ENCODE measurements at places on chromosomes 6 and 20. TPM values are rescaled to one million over a fixed set of nuclear protein-coding genes. Genes with fewer than 3 reads are reported as not detected.

TM9SF4 gene
- total RNA-seq = 42.9 TPM

COL12A1 gene
- total RNA-seq = not detected

NKX2-4 gene
- total RNA-seq = not detected

DNA sequence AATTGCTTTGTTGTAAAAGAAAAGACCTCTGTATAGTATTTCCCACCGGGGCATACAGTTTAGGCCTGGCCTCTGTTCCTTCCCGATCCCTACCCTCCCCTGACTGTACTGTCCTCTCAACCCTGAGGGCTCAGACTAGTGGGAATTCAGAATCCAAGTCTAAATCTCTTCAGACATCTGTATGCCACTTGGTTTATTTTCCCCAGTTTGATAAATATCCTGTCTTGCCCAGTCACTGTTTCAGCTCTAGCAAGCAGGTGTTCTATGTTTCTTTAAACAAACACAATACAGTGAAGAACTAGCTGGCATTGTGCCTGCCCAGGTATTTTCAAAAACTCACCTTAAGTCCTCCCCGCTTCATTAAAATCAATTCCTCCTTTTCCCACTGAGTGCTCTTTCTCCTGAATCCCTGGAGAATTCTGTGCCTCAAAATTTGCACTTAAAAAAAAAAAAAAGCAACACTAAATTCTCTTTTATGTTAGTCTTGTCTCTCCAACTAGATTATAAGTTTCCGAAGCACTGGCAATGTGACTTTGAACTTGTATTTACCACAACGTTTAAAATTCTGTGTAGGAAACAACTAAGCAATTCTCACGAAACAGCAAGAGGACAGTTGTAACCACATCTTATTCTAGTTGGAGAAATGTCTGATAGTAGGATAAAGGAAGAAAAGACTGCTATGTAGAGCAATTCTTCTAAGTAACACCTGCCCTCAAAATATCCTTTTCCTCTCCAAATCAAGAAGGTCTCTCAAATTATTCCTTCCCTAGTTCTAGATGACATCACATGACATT, 112.0 kb upstream of the CARMIL1 start:
- H3K27ac ChIP-seq = peak overlapping the region; percentile 93
- peak overlapping the region; percentile 84 for H3K4me3 ChIP-seq
- H3K4me1 ChIP-seq = peaks cover 68% of the 10 kb centered on the region
- peaks cover 4% of the 10 kb centered on the region for H3K36me3 ChIP-seq
- DNase-seq = no peak
- no peaks in the 10 kb centered on the region for H3K27me3 ChIP-seq

DNA sequence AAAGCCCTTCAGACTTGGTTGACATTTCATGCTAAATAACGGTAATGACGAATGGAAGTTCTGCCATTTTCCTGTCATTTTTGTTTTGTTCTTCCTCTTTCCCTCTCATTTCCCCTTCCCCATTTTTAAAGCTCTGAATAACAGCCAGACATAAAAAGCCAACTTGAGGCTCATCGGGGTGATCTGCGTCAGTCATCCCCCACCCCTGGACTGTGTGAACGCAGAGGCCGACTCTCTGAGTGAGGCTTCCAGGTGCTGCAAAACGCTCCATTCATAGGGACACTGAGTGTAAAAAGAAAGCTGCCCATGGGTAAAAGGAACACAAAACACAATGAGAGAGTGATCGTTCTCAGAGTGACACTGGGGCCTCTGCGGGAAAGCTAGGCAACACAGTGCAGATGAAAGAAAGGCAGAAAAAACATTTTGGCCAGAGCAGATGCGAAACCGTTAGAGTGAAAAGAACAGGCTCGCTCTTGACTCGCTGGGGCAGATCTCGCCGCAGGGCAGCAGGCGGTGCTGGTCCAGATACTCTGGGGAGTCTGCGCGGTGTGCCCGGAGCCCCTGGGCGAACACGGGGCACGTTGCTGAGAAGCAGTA, 684.8 kb downstream of the QKI start:
- peaks cover 2% of the 10 kb centered on the region for H3K36me3 ChIP-seq
- H3K27ac ChIP-seq = no peak overlapping the region
- H3K4me1 ChIP-seq = no peaks in the 10 kb centered on the region

- DNase-seq = no peak
- no peak overlapping the region for H3K27ac ChIP-seq
- H3K4me1 ChIP-seq = peaks cover 14% of the 10 kb centered on the region
- no peak overlapping the region for H3K4me3 ChIP-seq
These were observed 59.2 kb downstream of the SNRNP48 start for GRCh38 chr6:7649037-7649810.

- no peaks in the 10 kb centered on the region for H3K36me3 ChIP-seq
- H3K27ac ChIP-seq = no peak overlapping the region
- DNase-seq = no peak
- H3K4me1 ChIP-seq = no peaks in the 10 kb centered on the region
- H3K4me3 ChIP-seq = no peak overlapping the region
- H3K27me3 ChIP-seq = no peaks in the 10 kb centered on the region
These were observed 574.9 kb upstream of the CHD6 start for GRCh38 chr20:42193119-42193518.

DNA sequence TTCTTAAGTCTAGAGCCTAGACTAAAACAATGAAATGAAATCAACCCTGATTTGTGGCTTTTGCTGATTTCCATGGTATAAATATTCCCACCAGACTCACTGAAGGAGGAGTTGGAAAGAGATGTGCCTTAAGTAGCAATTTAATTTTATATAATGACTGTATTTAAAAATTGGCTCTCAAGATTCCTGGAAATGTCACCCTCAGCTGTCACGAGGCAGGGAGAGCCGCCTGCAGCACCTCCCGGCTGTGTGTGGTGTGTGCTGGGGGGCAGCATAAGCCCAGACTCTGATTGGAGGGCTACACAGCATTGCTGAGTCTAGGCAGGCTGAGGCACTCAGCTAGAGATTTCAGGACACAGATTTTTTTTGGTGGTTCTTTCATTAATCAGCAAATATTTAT, 40.6 kb upstream of the TMEM181 start:
- H3K4me1 ChIP-seq = peaks cover 34% of the 10 kb centered on the region
- H3K27ac ChIP-seq = no peak overlapping the region
- no peak overlapping the region for H3K4me3 ChIP-seq

DNA sequence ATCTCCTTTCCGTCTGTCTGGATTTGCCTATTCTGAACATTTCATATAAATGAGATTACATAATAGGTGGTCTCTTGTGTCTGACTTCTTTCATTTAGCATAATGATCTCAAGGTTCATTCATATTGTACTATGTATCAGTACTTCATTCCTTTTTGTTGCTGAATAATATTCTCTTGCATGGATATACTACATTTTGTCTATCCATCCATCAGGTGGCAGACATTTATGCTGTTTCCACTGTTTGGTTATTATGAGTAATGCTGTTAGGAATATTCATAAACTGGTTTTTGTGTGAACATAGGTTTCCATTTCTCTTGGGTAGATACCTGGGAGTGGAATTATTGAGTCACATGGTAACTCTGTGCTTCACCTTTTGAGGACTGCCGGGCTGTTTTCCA, 148.2 kb upstream of the PMEPA1 start:
- DNase-seq = no peak
- H3K27ac ChIP-seq = no peak overlapping the region
- no peaks in the 10 kb centered on the region for H3K27me3 ChIP-seq
- H3K4me3 ChIP-seq = no peak overlapping the region
